Thoracic aorta (tissue), 2 donors: ENCODE measurements at places on chromosomes 3 and 15. TPM values are rescaled to one million over a fixed set of nuclear protein-coding genes. Genes with fewer than 3 reads are reported as not detected.

Gene SLCO2A1
- 7.9 TPM for total RNA-seq

- DNase-seq: no peak
Measured at GRCh38 chr15:95323796-95324195, 1006.7 kb upstream of the NR2F2 start.

GRCh38 chr3:147701195-147701594 lies 292.0 kb downstream of the ZIC1 start:
- no peak for DNase-seq

- no peak for DNase-seq
Measured at GRCh38 chr3:195597848-195598247, 14.1 kb upstream of the APOD start.

DNA sequence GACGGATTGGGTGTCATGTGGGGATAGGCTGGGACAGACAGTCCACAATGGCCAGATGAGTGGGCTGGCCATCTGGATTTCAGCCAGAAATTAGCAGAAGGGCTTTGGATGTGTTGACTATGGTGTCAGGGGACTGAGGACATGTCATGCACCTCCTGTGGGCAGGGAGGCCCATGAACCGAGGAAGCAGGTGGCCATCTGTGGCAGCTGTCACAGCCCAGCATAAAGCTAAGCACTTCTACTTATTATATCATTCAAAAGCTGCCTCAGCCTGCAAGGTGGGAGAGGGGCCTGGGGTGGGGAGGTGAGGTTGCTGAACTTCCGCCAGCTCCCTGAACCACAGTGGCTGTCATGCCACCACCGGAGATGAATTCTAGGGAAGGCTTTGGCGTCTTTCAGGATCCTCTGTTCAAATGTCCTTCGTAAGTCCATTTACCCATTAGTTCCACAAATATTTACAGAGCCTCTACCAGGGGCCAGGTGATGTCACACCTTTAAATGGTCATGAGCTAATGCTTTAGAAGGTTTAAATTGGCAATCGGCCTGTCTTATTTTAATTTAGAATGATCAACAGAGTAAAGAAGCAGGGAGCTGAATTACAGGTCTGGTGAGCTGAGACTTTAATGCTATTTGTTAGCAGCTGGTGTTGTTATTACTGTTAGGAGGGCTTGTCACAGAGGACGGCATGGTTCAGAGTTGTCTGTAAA lies 23.6 kb upstream of the CAV3 start:
- no peak for DNase-seq

DNA sequence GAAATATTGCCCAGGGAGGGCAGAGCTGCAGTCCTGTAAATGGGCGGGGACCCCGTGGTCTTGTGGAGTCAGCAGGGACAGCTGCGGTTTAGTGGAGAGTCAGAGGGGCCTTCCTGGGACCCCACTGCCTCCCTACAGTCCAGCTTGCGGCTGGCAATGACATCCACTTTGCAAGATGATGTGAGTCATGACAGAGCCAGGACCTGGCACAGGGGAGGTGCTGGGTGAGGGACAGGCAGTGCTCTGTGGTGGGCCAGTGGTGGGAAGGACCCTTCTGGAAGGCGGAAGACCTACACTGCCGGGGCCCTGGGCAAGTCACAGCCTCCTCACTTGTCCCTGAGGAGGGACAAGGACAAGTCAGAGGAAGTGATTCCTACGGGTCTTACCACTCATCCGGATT lies 17.8 kb downstream of the APBA2 start:
- no peak for DNase-seq

DNA sequence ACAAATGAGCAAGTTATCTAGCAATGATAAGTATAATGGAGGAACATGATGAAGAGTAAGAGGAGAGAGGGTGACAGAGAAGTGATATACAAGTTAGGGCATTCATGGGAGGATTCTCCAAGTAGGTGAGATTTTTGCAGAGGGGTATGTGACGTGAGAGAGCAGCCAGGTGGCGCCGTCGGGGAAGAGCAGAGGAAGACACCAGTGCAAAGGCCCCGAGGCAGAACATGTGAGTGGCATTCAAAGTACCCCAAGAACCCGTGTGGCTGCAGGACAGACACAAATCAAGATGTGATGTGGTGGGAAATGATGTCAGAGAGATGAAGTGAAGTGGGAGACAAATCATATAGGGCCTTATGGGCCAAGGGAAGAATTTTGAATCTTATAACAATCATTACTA lies 81.8 kb upstream of the GRM7 start:
- no peak for DNase-seq

Gene CBLB
- 51.0 TPM for total RNA-seq

DNA sequence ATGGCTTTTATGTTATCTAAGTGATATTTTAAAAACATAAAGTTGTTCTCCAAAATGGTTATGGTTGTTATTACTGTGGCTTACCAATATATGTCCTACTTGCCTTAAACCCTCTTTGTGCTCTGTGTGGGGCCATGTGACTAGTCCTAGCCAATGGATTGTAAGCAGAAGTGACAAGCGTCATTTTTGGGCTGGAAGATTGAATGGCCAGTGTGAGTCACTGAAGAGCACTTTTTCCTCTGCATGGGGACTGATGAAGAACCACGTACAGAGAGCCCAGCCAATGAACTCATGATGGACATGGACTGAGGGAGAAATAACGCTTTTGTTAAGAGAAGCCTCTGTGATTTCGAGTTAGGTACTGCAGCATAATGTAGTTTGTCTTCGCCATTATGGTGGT lies 332.7 kb downstream of the EDEM1 start:
- no peak for DNase-seq

Gene FSIP1
- total RNA-seq: 0.14 TPM

DNA sequence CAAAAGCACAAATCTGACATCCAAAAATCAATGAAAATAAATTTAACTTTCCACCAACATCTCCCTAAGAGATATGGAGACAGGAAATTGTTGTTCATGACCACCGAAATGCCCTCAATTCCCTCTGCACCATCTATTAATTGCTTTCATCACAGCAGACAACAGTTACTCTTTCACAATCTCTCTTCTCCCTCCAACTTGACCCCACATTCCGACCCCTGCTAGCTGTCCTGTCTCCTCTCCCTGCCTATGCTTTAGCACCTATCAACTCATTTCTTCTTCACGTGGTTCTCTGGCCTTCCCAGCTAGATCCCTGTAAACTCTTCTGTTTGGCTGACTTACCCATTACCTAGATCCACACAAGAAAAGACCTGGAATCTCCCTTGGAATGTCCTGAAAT lies 173.9 kb upstream of the ADAMTS9 start:
- DNase-seq: no peak

DNA sequence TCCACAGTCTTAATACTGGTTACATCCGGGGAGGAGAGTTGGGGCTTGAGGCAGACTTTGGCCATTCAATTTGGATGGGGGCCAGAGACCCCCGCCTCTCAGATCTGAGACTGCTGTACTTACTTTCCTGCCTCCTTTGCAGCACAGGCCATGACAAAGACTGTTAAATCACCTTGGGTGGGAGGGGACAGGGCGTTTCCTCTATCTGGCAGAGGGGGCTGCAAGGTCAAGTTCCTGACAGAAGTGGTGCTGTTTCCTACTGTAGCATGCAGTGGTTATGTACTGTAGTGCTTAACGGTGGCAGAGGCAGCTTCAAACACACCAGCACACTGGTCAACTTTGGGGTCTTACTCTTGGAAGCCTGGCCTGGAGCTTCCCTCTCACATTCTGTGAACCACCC lies 261.2 kb upstream of the LRRFIP2 start:
- no peak for DNase-seq

Gene ROPN1
- not detected for total RNA-seq

Gene EIF4E3
- total RNA-seq: 12.1 TPM

DNA sequence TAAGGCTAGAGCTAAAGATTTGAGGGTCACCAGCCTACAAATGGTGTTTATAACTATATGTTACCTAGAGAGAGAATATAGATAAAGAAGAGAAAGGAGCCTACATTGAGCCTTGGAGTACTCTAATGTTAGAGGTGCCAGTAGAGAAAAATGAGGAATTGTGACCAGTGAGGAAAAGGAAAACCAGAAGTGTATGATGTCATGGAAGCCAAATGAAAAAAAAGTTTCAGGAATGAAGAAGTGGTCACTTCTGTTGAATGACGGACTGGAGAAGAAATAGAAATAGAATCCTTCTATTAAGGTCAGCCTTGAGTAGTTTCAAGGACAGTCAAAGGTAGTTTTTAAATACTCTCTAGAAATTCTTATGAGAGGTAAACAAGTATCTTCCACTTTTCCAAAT lies 51.2 kb upstream of the MLF1 start:
- no peak for DNase-seq

GRCh38 chr15:99645543-99645935 lies 79.8 kb downstream of the MEF2A start:
- no peak for DNase-seq
